D341Med (cell line): ENCODE measurements at places on chromosomes 7 and 10.

GRCh38 chr7:82284936-82285519 is 158.5 kb downstream of the CACNA2D1 start:
- no peak for DNase-seq

DNA sequence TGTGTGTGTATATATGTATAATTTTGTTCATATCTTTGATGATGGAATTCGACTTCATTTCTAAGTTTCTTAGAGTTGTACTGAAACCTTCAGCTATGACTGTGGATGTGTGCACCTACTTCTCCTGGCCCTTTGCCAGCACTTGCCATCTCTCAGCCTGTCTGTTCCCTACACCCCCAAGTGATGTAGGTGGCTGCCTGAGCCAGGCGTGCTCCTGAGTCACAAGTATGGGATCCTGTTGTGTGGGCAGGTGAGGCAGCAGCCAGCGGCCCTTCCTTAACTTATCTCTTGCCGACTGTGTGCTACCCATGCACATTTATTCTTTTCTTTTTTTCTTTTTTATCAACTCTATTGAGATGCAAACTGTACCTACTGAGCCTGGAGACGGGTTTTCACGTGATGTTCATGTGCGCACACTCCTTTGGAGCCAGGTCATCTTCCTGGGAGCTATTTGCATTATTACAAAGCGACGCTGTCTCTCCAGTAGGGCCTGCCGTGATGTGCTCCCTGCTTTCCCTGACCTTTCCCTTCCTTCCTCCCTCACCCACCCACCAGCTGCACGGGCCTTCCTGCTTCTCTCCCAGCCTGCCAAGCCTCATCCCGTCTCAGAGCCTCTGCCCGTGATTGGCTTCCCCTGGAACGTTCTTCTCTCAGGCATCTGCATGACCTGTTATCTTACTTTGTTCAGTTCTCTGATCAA is 31.3 kb upstream of the GALNT11 start:
- DNase-seq, result no peak

DNA sequence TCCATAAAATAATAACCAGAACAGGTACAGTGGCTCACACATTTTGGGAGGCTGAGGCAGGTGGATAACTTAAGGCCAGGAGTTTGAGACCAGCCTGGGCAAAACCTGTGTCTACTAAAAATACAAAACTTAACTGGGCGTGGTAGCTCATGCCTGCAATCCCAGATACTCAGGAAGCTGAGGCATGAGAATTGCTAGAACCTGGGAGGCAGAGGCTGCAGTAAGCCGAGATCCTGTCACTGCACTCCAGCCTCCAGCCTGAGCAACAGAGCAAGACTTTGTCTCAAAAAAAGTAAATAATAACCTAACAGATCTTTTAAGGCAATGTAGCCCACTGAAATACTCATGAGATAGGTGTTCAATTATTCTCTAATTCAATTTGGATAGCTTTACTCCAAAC is 107.1 kb upstream of the ASAH2 start:
- no peak for DNase-seq

DNA sequence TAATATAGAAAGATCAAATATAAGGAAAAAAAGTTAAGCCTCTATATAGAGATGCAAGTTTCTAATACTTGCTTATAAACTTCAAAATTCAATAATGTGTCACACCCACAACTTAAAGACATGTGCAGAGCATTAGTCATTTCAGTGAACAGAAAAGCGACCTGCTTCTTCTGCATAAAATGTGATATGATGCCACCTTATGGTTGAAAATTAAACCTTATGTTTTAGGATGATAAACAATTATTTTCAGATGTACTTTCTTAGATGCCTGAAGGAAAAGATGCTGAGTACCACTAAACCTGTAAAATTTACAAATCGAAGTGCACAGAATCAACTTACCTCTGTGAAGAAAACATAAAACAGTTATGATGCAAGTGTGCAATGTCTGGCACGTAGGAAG is 96.0 kb downstream of the MTERF1 start:
- DNase-seq, result peak; percentile 27

DNA sequence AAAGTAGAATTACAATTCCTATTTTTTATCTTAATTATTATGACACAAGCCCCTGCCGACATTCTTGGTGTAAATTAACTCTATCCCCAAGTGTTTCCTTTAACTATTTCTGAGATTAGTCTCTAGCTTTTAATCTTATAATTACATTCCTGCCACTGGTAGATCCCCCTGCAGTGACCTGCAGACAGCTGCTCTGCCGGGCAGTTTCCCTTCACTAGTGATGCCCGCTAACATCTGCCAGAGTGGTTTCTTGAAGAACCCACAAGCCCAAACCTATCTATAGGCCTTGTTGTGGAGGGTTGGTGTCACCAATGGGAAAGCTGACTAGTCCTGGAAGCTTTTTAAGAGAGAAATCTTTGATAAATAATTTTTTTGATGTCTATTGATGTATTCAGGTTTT is 50.0 kb downstream of the ADAM22 start:
- peak; percentile 66 for DNase-seq

GRCh38 chr7:78514634-78515033 is 716.1 kb downstream of the PHTF2 start:
- DNase-seq, result no peak

DNA sequence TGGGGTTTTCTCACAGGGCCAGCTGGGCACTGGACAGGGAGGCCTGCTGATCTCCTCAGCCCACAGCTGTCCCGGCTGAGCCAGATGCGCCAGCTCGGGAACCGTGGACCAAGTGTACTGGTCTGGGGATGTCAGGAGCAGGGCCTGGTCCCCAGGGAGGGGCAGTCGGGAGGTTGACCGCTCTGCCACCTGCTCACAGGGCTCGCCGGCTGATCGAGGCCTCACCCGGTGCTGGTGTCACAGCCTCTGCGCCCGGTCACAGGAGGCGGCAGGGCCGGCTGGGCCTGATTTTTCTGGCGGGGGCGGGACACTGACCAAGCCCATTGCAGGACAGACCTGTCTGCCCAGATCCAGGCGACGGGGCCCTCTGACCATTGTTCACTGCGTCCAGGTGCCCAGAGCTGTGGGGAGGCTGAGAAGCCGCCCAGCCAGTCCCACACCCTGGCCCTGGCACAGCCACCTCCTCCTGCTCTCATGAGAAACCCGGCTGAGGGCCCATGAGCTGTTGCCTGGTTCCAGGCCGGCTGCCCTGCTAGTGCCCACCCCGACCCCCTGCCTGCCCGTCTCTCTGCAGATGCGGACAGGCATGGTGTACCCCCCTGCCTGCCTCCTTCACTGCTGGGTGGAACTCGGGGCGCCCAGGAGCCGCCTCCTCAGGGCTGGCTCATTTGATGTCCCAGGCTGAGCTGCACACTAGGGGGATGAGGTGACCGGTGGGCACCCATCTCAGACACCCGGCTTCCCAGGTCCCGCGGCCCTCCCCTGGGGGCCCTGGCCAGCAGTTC is 3.0 kb upstream of the TMEM184A start:
- DNase-seq, result no peak

DNA sequence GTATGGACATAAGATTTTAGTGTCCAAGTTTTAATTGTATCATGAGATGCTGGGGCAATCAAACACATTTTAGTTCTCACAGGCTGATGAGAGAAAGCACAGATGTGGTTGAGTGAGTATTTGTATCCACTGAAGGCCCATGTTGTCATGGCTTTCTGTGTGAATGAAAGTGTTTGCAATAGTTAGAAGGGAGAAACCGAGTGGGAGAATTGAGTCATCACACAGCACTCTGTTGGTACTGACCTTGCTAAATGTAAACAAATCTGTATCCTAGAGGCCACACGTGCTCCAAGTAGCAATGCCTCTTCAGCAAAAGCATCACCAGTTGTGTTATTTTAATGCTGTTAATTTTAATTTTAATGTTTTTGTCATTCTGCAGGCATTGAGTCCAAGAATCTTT is 121.2 kb downstream of the EMX2 start:
- DNase-seq, result no peak

DNA sequence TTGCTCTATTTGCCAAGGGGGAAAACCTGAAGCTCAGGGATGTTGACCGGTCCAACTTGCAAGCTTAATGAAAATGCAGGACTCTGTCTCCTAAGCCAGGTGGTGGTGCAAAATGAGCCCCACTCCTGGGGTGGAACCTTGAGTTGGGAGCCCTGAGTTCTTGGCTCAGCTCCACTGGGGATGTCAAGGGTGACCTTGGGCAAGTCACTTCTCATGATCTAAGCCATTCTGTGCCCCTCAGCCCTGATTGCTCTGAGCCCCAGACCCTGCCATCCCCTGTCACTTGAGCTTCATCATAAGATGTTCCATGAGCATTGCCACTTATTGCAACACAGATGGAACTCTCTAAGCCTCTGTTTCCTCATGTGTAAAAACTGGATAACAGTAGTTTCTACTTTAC is 33.9 kb downstream of the MYL10 start:
- DNase-seq, result no peak

DNA sequence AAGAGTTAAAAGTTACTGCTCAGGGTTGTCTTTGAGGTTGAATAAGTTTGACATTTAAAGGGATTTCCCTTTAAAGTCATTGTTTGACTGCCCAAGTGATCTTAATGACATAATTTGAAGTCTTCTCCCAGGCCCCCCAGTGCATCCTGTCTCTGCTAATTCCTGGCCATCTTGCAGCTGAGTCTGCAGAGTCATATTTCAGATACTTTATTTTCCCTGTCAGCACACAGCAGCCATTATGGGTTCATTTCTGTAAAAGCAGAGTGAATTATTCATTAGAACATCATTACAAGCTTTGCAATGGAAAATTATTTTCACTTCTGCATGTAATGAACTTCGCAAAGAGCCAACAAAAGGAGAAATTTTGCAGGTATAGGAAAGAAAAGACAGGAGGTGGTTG is 536.6 kb downstream of the GALNT17 start:
- DNase-seq, result no peak

DNA sequence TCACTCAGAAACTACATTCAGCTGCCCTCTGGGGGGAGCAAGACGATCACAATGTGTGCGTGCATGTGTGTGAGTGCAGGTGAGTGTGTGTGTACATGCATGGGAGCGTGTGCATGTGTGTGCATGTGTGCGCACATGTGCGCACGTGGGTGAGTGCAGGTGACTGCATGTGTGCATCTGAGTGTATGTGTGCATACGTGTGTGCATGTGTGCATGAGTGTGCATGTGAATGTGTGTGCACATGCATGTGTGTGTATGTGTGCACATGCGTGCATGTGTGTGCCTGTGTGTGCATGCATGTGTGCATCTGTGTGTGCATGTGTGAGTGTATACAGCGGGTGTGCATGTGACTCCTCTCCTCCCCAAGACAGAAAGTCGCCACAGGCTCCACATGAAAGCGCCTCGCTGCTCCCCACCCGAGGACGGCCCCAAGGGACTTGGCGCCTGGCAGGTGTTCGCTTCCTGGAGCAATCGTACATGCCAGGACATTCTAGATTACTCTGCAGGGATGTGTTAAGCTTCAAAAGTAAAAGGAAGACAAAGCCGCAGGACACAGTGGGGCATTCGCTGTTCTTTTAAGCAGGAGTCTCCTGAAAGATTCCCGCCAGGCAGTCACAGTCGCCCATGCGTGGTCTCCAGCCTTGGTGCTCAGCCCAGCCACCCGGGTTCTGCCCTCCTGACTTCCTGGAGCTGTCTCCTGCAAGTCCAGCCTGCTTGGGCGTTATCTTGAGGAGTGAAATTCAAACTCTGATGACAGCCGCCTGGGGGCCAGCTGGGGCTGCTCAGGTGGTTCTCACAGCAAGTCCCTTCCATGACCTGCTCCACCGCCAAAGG is 42.0 kb upstream of the ADGRA1 start:
- DNase-seq, result no peak

- DNase-seq, result no peak
Observed at GRCh38 chr10:70964245-70964644, 75.9 kb upstream of the PCBD1 start.

DNA sequence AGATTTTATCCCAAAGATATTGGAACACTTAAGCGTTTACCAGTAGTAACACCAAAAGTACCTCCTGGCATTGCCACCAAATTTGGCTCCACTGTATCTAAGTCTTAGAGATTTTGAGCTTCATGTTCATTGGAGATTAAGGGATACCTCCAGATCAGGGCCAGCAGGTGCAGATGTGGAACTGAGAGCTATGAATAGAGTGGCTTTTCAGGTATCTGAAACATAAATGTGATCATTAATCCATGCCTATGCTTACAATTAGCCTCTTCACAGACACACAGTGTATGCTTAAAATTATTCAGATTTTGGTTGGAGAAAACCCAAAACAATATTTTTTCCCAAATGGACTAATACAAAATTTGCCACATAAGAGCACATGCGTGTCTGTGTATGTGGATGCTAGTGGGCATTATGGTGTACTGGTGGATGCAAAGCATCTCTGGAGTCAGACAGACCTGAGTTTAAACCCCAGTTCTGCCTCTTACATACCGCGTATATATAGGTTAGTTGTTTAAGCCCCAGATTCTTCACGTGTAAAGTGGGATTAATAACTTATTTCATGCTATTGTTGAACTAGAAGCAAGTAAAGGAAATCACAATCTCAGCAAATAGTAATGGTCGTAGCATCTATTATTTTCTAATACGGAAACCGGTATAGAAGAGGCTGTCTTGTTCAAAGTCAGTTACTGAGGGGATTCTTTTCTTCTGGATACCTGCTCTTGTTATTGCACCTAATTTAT is 6.8 kb upstream of the LRRC4 start:
- DNase-seq, result no peak

- no peak for DNase-seq
Observed at GRCh38 chr7:143355450-143356385, 6.8 kb downstream of the FAM131B start.

GRCh38 chr7:106108991-106109390 is 3.1 kb downstream of the SYPL1 start:
- DNase-seq, result no peak

DNA sequence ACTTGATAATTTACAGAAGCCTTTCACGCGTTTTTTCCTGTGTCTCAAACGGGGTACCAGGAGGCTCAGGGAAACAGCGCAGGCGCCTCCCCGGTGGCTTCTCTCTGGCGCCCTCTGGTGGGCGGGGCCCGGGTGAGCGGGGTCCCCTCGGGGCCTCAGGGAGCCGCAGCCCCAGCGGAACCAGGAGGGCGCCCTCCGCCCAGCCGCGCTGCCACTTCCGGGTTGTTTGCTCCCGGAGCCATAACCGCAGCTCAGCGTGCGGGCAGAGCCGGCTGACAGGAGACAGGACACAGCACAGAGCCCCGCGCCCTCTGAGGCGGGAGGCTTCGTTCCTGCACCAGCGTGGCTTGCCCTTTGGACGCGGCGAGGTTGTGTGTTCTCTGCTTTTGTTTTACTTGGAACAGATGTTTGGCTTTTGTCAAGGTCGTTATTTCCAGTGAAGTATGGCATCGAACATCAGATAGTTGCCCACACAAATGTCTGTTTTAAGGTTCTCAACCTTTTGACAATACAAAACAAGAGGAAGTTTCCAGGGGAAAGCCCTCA is 6.9 kb upstream of the CYP2E1 start:
- DNase-seq, result peak; percentile 57

DNA sequence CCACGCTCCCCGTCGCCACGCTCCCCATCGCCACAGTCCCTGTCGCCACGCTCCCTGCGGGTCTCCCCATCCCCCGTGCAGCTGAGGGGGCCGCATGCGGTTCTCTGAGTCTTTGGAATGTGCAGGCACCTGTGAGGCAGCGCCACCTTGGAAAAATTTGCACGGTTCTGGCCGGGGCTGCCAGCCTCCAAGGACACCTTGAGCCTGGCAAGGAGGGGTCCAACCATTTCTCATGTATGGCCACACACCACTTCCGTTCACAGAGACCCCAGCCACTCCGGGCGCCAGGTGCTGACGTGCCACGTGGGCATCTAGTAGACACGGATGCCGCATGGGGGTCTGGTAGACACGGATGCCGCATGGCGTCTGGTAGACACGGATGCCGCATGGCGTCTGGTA is 70.5 kb upstream of the ADGRA1 start:
- no peak for DNase-seq
